ENCODE measurements at places on chromosomes 11 and 22.

- peak; percentile 94 for DNase-seq
These were observed 19.8 kb downstream of the FAM118A start for GRCh38 chr22:45329530-45329936.

GRCh38 chr22:36741204-36741793 is 34.6 kb downstream of the IFT27 start:
- no peak for DNase-seq

DNA sequence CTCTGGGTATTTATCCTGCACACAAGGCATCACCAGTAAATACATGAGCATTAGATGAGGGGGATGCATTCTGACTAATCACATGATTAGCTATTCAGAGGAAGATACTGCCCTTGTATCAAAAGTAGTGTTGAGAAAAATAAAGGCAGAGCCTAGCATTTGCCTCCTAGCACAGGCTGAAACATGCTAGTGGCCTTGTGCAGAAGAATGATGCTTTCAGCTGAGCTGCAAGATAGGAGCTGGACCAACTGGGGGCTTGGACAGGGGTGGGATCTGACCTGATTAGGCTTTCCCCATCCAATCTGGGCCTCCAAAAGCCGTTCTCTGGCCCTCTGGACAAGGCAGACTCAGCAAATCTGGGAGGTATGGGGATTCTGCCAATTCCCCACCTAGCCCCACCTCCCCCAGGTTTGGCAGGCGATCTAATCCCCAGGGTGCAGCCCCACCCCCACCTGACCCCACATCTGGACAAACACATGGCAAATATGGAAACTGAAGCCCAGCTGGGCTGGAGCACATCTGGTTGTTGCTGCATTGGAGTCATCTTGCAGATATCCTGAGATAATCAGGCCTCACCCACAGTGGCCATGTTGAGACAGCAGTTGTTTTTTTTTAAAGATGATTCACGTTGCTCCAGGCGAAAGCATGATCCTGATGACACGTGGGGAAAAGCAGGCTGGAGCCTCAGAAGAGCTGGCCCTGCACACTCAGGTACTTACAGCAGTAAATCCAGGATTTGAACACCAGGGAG is 4.4 kb upstream of the MISFA start:
- no peak for DNase-seq

GRCh38 chr11:45078236-45079074 is 68.0 kb upstream of the PRDM11 start:
- no peak for DNase-seq

GRCh38 chr22:23289851-23290724 is 109.8 kb downstream of the BCR start:
- DNase-seq = peak; percentile 0

GRCh38 chr22:25843660-25844405 is 101.8 kb downstream of the MYO18B start:
- DNase-seq = no peak

DNA sequence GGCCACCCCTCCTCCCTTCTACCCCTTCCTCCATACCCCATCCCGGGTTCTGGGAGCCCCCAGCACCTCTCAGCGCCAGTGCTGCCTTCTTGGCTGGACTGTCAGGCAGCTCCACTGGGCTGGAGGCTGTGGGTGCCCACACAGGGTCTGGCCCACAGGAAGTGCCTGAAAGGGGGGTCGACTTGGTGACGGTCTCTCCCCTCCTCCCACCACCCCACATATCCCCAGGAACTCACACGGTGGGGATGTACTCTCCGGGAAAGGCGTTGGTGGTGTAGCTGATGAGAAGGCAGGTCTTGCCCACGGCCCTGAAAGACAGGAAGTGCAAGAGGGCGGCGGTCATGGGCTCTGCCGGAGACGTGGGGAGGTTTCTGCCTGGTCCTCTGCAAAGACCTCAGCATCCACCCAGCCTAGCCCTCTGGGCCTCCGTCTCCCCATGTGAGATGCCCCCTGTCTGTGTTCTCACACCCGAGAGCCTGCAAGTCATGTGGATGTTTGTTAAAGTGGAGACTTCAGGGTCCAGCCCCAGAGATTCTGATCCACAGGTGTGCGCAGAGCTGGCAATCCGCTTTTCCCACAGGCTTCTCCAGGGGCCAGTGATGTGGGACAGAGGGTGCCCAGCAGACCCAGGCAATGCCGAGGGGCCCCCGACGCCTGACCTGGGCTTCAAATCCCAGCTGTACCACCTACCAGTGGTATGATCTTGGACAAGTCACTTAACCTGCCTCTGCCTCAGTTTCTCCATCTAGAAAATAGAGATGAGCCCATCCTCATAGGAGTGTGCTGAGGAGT is 2.5 kb downstream of the RAC2 start:
- no peak for DNase-seq

DNA sequence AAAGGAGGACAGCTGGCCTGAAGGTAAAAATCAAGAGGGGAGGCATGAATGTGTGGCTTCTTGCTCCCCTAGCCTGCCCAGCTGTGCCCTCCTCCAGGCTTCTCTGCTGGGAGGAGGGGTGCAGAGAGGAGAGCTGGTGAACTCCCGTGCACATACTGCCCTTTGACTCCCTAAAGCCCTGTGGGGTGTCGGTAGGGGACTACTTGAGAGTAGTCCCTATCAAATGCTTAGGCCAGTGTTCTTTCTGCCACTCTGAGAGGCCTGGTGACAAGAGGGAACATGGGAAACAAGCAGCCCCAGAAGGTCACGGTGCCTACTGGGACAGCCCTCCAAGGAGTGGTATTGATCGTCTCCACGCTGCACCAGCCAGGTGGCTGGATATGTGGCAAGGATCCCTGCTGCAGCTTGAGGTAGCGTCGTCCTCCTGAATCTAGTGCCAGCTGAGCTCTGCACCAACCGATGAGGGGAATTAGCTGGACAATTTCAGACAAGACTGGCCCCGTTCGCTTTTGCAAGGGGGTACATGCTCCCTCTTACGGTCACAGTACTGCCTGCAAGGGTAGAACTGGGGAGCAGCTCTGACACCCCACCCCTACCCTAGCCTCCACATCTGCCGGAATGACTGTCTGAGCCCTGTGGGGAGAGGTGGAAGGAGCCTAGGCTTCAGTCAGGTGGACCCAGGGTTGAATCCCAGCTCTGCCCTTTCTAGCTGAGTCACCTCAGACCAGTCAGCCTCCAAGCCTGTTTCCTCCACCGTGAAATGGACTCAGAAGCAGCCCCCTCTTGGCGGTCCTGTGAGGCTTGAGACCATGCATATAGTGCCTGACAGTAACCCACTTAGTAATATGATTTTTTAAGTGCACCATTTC is 17.1 kb upstream of the C11orf96 start:
- DNase-seq = no peak

DNA sequence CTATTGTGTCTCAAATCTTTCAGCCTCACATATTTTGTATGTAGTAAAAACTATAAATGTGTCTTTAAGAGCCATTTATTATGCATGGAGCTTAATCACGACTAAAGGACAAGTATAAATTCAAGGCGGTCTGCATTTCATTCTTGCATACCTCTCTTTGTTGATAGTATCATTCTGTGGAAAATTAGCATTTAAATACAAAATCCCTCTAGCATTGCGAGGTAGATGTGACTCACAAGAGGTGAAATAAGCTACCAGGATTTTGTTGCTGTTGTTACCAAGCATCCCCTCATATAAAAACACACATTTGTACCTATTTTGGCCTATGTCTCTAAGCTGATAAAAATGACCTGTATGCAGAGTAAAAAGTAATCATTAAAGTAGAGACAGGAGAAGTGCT is 537.4 kb upstream of the LUZP2 start:
- no peak for DNase-seq

- no peak for DNase-seq
These were observed 4.5 kb downstream of the SLC22A6 start for GRCh38 chr11:62980133-62980760.

DNA sequence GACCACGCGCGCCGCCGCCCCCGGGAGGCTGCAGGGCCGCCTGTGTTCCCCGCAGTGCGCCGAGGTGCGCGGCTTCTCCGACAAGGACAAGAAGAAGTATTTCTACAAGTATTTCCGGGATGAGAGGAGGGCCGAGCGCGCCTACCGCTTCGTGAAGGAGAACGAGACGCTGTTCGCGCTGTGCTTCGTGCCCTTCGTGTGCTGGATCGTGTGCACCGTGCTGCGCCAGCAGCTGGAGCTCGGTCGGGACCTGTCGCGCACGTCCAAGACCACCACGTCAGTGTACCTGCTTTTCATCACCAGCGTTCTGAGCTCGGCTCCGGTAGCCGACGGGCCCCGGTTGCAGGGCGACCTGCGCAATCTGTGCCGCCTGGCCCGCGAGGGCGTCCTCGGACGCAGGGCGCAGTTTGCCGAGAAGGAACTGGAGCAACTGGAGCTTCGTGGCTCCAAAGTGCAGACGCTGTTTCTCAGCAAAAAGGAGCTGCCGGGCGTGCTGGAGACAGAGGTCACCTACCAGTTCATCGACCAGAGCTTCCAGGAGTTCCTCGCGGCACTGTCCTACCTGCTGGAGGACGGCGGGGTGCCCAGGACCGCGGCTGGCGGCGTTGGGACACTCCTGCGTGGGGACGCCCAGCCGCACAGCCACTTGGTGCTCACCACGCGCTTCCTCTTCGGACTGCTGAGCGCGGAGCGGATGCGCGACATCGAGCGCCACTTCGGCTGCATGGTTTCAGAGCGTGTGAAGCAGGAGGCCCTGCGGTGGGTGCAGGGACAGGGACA is 2.7 kb downstream of the NLRP6 start:
- no peak for DNase-seq

Data from SHP77 treated with DMSO at 0.1 percent for 48 hours (cell line).